ENCODE measurements at places on chromosomes 5 and 9.

DNA sequence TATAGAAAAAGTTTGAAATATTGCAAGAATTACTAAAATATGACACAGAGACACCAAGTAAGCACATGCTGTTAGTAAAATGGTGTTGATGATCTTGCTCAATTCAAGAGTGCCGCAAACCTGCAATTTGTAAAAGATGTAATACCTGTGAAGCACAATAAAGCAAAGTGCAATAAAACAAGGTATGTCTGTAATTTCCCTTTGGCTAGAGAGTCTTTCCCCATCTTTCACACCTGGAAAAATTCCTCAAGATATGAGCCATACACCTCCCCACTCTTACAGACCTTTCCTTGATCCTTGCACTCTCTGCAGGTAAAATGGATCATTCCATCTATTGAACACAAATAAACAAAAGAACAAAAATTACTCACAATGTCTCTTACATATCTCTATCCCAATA, 597.8 kb downstream of the EFNA5 start:
- DNase-seq, result no peak

DNA sequence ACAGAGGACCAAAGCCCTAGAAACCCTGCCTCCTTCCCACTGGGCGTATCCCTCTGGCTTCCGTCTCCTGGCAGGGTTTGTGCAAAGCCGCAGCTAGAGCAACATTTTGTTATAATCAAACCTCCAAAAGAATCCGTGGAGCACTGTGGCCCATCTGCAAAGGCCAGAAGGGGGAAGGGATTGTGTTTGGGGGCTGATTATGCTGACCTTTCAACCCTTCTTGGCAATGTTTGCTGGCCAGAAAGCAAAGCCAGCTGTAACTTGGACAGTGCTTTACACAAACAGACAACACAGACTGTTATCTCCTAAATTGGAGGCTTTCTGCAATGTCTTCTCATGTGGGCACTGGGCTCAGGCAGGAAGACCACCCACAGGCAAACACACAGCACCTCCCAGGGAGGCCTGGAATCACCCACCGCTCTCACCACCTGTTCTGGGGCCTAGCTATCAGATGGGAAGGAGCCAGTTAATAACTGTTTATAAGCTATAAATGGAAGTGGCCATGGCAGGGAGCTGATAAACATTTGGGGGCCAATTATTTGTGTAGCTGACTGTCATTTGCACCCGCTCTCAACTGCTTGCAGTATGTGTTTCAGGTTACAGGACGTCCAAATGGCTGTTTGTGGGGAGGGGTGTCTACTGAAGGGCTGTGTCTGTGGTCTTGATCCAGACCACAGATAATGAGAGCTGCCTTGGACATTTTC, 121.6 kb upstream of the ERCC6L2 start:
- DNase-seq, result no peak

GRCh38 chr5:92518318-92518904, 1062.6 kb downstream of the NR2F1-AS1 start:
- no peak for DNase-seq

DNA sequence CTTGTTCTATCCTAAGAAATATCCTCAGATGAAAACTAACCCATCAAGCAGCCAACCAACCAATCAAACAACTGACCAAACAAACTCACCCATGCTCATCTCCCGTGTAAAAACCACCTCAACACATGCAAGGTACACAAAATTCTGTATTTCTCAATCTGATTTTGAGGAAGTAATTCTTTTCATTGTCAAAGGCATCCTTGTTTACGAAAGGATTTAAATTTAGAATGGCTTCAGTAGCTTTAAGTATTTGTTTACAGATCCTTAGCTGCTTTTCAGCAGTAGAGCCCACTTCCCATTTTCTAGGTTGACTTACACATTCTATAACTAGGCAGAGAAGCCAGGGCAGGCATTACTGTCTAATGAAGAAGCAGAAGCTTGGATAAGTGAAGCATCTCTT, 78.6 kb downstream of the NTRK2 start:
- DNase-seq, result no peak

GRCh38 chr5:67880511-67880805, 335.1 kb upstream of the PIK3R1 start:
- no peak for DNase-seq

GRCh38 chr9:76688471-76689238, 75.6 kb upstream of the PCA3 start:
- no peak for DNase-seq

DNA sequence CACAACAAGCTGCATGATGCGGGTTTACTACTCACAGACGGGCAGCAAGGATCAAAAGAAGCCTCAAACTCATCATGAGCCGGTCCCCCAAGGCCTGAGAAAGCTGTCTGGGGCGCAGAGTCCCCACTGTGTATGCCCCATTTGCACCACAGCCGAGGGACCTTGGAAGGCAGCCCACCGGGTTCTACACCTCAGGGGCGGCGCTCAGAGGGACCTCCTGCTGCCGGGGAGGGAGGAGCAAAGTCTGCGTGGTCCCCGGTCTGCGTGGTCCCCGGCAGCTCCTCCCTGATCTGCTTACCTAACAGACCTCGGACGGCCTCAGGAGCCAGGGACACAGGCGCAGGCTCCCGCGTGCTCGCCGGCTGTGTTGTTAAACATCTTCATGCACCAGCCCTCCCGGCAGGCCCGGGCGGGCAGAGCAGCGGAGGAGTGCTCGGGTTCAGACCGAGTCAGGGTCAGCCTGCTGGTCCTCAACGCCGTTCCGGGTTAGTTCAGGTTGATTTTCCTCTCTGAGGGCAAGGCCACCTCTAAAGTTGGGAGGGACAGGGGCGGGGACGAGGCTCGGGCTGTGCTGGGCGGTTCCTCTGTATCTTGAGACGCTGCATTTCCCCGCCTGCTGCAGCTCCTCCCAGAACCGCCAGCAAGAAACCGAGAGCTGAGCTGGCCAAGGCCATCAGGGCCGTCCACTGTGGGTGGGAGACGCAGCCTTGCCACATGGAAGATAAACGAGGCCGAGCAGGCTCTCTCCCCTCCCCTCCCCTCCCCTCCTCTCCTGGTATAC, 74.6 kb downstream of the MRPL36 start:
- DNase-seq, result no peak

DNA sequence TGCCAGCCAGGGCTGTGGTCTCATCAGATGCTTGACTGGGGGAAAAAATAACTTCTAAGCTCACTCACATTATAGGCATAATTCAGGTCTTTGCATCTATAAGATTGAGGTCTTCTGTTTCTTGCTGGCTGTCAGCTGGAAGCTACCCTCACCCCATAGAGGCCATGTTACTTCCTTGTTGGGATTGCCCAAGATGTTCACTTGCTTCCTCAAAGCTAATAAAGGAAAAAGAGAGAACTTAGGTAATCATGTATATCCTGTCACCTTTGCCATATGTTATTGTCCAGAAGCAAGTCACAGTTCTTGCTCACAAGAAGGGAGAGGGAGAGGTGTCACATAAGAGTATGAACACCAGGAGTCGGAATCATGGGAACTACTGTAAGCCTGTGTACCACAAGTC, 38.7 kb upstream of the ANKRD34B start:
- no peak for DNase-seq

DNA sequence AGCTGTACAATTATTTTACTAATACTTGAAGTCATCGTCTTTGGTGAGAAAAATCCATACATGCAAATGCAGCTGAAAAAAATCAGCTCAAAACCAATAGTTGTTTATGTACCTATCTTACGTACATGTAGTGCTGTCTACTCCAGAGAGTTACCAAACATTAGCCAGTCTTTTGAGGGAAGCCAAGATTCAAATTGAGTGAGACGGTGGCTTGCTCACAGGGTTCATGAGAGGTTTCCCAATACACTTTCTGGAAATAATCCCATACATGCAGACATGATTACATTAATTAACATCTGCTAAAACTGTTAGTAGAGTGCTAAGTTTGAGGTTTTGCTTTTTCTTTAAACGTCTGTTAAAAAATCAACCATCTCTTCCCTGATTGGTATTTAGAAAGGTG, 2.3 kb downstream of the C9orf72 start:
- no peak for DNase-seq

DNA sequence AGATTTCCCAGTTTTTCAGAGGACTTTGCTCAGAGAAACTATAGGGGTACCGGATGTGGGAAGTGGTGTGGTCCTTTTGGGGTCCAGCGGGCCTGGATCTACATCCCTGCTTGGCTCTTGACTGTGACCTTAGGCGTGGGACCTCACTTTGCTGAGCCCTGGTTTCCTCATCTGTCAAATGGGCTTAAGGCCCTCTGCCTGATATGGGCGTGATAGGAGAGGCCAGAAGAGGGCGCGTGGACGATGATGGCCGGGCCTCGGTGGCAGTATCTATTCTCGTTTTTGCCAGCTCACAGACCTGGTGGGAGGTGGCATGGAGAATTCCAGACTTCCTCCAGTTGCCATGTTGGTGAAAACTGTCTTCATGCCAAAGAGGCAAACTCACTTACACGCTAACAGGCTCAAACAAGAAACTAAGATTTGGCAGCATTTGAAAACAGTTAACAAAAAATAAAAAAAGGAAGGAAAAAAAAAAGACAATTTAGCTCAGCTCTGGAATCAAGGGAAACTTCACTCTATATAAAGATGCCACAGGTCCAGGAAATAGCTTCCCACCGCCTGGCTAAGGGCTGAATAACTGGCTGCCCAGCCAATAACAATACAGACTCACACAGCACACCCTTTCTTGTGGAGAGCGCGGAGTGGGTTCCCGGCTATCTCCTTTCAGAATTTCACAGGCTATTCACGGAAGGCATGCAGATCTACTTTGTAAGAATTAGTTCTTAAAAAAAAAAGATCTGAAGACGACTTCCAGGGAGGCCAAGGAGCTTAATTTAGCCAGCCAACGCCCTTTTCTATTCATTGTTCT, 1.7 kb downstream of the SH3PXD2B start:
- no peak for DNase-seq

- no peak for DNase-seq
Observed at GRCh38 chr5:23367874-23368273, 139.5 kb upstream of the PRDM9 start.

DNA sequence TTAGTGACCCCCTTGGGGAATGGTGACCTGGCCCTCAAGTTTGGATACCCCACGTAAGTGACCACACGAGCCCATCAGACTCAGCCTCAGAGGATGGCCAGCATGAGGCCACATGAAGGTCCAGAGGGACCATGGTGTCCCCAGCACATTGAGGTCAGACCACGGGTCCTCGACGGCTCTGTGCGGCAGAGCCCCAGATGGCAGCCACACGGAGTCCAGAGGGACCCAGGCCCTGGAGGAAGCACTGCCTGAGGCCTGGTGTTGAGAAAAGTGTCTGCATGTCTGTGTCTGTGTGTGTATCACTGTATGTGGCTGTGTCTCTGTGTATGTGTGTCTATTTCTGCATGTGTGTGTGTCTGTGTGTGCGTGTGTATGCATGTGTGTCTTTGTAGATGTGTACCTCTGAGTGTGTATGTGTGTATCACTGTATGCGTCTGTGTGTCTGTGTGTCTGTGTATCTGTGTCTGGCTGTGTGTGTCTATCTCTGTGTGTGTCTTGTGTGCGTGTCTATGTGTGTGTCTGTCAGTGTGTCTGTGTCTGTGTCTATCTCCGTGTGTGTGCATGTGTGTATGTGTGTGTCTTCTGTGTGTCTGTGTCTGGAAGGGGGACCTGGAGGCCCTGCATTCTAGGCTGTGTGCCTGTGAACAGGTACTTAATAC, 992 bp downstream of the LCNL1 start:
- DNase-seq, result no peak

DNA sequence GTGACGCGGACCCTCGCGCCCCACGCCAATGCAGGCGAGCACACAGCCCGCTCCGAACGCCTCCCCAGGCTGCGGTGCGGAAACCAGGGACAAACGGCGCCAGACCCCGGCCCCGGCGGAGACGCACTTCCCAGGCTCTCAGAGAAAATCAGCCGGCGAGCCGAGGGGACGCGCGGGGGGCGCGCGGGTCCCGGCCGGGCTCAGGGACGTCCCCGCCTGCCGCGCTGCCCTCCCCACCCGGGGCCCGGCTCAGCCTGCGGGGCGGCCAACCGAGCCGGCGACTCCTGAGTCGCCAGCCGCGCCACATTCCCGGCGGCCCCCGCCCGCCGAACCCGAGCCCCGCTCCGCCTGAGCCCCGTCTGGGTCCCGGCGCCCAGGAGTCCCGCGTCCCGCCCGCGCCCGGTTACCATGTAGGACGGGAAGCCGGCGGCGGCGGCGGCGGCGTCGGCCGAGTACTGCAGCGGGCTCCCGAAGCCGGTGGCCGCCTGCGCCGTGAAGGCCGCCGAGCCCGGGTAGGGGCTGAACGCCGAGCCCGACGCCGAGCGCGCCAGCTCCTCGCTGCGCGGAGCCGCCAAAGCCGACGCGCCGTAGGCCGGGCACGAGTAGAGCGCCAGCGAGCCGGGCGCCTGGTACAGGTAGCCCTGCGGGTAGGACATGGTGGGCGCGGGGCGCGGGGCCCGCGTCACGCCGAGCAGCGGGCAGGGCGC, 566 bp downstream of the IRX2 start:
- DNase-seq, result no peak

DNA sequence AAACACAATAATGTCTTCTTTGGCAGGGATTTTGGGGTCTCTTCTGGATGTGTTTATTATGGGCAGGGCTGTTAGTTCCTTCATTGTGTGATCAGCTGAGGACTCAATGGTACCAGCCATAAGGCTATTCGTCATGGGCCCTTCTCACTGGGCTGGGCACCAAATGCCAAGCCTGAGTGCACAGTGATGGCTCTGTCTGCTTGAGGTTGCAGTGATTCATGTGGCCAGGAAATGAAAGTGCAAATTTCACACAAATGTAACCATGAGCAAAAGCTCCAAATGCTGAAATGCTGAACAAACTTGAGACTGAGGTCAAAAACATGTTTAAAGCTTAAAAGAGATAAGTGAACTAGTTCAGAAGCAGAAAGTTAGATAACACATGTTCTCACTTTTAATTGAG, 191.0 kb downstream of the TARS1 start:
- no peak for DNase-seq

GRCh38 chr5:39584927-39585326, 160.1 kb upstream of the DAB2 start:
- no peak for DNase-seq

GRCh38 chr5:145443964-145444363, 391.2 kb downstream of the PRELID2 start:
- DNase-seq, result no peak

DNA sequence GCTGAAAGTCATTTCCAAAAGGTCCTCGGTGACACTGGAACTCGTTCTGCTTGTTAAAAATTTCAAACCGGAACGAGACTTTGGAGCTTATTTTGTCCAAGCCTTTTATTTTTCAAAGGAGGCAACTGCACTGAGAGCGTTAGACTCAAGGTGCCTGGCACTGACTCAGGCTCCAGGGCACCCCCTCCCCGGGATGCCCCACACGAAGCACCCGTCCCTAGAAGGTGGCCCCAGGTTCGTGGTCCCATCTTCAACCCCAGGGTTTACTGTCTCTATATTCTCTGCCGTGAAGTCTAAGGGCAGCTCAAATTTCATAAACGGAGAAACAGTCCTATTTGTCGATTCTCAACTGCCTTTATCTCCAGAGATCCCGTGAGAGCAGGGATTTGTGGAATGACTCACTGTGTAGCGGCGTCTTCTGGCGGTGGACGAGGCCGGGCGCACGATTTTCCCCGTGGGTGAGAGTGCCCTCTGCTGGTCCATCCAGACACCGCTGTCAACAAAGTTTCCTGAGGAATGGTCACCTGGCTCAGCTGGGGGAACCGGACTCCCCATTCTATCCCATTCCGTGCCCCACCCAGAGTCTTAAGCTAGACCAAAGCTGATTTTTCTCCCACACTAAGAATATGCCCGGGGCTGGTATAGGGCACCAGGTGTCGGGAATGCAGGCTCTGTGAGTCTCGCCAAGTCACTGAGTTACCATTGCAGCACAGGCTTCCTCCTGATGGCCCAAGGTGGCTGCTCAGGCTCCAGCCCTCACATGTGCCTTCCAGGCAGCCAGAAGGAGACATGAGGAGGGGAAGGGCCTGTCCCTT, 27.1 kb upstream of the SLC6A19 start:
- peak; percentile 65 for DNase-seq

Measured in psoas muscle (tissue), 8 donors.